CD4-positive, alpha-beta T cell treated with Interleukin-4 for 1 hour (primary cell): ENCODE measurements at places on chromosomes 2 and 18.
A peak's percentile ranks its signal among the peaks of the same experiment; 100 is the strongest.

GRCh38 chr2:219765231-219765911 is 137.9 kb downstream of the SLC4A3 start:
- DNase-seq: no peak

DNA sequence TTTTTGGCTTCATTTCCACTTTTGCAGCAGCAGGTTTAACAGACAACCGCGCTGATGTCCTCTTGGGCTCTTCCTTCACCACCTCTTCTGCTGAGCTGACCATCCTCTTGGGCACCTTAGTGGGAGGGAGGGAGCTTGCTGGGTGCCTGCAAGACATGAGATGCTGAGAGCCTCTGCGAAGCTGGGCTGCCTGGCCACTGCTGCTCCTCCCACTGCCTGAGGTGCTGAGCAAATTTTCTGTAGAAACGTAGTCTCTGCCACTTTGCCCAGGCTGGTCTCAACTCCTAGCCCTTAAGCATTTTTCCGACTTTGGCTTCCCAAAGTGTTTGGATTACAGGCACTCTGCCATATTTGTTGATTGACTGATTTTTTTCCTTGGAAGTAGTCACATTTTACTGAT is 422.2 kb upstream of the MC4R start:
- DNase-seq: no peak

GRCh38 chr2:144224472-144224871 is 295.4 kb downstream of the ZEB2 start:
- no peak for DNase-seq

DNA sequence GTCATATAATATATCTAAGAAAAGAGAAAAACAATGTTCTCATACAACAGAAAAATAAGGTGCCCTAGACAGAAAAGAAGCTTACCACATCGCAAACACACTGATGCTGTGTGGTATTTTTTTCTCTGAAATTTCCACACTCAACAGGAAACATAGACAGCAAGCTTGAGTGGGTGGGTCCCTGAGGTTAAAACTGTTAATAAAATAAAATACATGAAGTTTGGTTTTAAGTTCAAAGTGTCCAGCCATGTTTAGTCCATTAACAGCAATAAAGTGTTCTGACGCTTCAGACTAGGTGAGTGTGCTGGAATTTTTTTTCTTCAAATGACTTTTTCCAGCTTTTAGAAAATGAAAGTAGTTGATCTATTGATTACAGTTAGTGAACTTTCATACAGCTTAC is 83.3 kb upstream of the EPB41L5 start:
- peak; percentile 85 for DNase-seq

- DNase-seq: no peak
Measured at GRCh38 chr2:217731805-217732204, 271.0 kb downstream of the TNS1 start.

GRCh38 chr2:152097801-152098495 is 896 bp downstream of the CACNB4 start:
- DNase-seq: no peak

- no peak for DNase-seq
Measured at GRCh38 chr2:159456500-159457426, 159.6 kb downstream of the BAZ2B start.

DNA sequence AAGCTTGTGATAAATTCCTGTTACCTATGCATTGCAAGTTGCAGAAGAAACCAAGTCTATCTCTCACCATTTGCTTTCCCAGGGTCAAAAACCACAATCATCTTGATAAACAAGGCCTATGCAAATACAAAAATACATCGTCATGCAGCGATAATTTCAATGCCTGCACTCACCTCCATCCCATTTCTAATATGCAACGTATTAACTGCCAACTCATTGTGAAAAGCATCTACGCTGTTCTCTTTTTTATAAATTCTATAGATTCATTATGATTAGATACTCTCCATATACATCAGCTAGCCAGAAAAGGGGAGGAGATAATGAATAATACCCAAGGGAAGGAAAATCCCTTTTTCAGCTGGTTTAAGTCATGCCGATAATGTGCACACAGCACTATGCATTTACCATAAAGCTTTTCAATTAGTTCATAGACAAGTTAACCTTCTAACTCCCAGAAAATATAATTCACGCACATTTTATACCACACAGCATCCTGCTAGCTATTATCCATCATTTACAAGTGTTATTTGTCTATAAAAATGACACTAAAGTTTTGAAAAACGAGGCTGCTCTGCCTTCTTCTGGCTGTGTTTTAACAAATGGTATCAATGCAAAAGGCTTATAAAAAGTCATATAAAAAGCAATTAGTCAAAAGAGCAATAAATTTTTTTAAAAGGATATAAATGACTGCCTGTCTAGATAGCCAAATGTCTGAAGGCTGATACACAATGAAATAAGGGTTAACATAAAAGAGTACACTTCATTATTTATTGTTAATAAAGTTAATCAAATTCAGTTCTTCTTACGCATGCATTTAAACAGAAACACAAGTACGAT is 77.6 kb downstream of the AFF3 start:
- DNase-seq: no peak

DNA sequence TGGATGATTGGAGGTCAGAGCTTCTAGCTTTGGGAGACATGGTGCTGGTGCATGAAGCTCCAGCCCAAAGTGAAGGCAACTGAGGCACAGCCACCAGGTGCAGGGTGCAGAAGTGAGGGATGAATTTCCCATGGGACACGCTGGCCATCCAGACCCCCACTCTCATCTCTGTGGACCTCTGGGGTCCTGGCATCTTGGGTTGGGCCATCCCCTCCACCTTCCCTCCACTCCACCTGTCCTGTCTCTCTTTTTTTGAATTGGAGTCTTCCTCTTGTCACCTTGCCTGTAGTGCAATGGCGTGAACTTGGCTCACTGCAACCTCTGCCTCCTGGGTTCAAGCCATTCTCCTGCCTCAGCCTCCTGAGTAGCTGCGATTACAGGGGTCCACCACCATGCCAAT is 3.4 kb downstream of the NGEF start:
- no peak for DNase-seq

DNA sequence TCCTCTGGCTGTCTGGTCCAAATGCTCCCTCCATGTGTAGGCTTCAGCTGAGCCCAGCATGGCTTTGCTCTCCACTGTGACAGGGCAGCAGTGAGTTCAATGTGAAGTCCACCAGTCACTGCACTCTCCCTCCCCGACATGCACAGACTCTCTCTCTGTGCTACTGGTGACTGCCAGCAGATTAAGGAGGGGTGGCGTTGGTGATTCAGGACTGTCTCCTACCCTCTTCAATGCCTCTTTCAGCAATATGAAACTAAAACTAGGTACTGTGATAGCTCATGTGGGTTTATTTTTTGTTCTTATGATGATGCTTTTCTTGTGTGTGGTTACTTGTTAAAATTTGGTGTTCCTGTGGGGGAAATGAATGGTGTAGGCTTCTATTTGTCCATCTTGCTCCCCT is 201.0 kb upstream of the RBMS1 start:
- DNase-seq: no peak

GRCh38 chr2:11145350-11145749 is 9.9 kb upstream of the SLC66A3 start:
- no peak for DNase-seq

GRCh38 chr2:86623043-86623493 is 597 bp downstream of the RNF103 start:
- DNase-seq: peak; percentile 54

DNA sequence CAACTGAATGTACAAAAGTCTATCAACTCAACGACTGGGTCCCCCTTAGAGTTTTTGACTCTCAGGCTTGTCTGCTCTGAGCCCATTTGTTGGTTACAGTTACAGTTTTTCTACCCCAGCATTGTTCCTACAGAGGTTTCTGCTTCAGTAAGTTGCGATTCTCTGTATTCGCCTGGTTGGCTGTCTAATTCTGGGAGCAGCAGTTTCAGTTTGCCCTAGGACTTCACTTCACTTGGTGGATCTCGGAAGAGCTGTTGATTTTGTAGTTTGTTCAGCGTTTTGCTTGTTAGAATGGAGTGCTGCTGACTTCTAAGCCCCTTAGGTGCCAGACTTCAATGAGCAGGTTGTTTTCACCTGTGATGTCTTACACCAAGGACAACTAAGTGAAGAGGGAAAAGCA is 296.5 kb upstream of the EPAS1 start:
- DNase-seq: no peak

DNA sequence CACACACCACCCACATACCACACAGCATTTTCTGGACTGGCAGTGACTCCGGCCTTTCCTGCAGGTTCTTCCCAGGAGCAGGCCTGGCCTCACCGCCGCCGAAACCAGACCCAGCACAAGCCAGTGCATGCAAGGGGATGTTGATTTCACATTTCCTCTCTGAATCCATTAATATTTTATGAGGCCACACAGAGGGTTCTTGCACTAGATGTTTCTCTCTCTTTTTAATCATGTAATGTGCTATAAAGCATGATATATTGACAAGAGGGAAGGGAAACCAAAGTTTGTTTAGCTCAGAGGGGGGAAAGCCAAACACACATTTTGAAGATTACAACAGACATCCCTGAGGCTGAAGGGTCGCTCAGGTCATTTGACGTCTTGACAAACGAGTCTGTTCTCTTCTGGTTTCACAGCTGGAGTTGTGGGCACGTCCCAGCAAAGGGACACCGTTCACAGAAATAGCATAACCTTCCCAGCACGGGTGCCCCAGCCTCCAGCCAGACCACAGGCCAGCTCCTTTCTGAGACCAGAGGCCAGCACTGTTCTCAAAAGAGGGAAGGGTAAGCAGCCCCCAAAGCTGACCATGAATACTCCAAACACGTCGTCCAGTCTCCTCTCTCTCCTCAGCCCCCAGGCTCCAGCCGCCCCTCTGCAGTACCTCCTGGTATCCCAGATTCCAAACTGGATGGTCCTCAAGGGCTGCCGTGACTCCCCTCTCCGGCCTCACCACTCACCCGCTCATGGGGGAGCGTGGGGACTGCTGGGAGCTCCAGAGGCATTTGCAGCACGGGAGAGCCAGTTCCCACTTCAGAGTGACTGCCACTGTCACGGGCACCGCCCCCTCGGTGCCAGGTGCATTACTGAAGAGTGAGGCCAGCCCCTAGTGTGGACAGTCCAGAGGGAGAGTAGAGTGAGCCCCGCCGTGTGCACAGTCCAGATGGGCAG is 340.3 kb upstream of the SALL3 start:
- DNase-seq: no peak

GRCh38 chr2:98155716-98156115 is 68.7 kb downstream of the VWA3B start:
- DNase-seq: no peak

DNA sequence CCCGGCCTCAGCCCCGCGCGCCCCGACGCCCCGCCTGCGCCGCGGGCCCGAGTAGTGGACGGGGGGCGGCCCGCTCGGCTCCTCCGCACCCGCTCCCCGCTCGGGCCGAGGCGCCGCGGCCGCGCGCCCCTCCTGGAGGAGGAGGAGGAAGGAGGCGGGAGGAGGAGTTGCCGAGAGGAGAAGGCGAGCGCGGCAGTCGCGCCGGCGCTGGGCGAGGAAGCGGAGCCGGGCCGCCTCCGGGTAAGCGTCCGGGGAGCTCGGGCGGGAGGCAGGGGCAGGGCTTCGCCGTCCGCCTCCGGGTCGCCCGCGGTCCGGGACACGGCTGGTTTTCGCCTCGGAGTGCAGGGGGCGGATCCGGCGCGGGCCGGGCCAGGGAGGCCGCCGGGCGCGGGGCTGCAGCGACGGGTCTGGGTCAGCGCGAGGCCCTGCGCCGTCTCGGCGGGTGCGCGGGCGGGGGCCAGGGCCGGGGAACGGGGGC is at the start of gene SOCS6:
TSS of gene SOCS6 (plus strand) at position 195 of the 478 bp plus-strand sequence. CDS start 35,624 bp downstream, outside the sequence.
- peak; percentile 4 for DNase-seq

GRCh38 chr2:65020943-65021528 is 31.8 kb downstream of the SLC1A4 start:
- DNase-seq: no peak

- no peak for DNase-seq
Measured at GRCh38 chr18:44731530-44732237, 51.0 kb downstream of the SETBP1 start.

DNA sequence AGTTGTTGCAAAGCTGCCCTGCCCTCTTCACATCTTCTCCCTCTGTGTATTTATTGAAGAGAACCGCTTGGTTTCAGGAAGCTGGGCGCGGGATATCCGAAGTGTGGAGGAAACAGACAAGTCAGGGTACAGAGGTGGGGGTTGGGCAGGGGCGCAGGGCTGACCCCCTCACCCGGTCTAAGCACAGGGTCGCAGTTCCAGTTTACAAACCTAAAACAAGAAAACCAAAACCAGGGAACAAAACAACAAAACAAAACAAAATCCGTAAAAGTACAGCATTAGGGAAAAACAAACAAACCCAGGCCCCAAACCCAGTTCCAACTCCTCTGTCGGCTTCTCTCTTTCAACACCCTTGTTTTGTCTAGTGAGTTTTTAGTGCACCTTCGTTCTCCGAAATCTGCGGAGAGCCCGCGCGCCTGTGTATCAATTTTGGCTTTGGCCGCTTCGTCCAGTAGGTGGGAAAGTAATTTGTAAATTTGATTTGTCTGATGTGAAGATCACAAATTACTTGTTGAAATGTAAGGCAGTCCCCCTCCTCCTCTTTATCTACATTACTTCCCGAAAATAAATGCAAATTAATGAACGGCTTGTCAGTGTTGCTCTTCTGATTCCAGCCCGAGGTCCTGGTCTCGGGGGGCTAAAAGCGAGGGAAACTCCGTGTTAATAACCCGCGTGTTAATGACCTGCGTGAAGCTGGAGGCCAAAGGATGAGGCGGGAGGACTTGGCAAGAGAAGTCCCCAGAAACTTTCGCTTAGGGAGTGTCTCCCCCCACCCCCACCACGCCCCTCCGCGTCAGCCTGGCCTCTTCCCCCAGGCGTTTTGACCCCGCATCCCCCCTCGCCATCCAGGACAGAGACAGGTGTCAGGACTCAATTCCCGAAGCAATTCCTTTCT is 6.9 kb downstream of the OTX1 start:
- DNase-seq: no peak

DNA sequence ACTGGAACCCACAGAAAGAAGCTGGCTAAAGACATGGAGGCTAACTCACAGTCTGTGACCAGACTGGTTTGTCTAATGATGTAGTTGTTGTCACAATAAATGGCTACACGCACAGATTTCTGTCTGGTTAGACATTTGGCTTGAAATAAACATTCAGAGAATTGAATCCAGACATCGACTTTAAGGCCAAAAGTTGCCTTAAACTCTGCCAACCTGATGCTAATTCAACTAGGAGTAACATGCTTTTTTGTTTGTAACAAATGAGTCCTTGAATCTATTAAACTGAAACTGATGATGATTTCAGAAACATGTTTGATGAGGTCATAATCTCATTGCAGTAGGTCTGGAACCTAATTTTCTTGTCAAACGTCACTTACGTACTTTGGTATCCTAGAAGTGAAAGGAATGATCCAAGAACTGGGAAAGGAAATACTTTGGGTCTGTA is 123.8 kb downstream of the ERBB4 start:
- no peak for DNase-seq
